ENCODE measurements at places on chromosomes 11 and 22.

- H3K4me3 ChIP-seq, result no peak overlapping the region
- DNase-seq, result no peak
- no peaks in the 10 kb centered on the region for H3K36me3 ChIP-seq
- no peaks in the 10 kb centered on the region for H3K27me3 ChIP-seq
Measured at GRCh38 chr11:78048561-78048960, 15.1 kb upstream of the THRSP start.

- no peak overlapping the region for H3K27ac ChIP-seq
- H3K4me3 ChIP-seq, result no peak overlapping the region
- no peaks in the 10 kb centered on the region for H3K27me3 ChIP-seq
Measured at GRCh38 chr22:24129263-24129651, 52.0 kb upstream of the SUSD2 start.

- H3K36me3 ChIP-seq, result no peaks in the 10 kb centered on the region
- H3K4me1 ChIP-seq, result peaks cover 4% of the 10 kb centered on the region
- no peak for DNase-seq
- no peak overlapping the region for H3K4me3 ChIP-seq
- no peaks in the 10 kb centered on the region for H3K27me3 ChIP-seq
- H3K27ac ChIP-seq, result no peak overlapping the region
Measured at GRCh38 chr11:110890995-110891394, 178.8 kb upstream of the ARHGAP20 start.

DNA sequence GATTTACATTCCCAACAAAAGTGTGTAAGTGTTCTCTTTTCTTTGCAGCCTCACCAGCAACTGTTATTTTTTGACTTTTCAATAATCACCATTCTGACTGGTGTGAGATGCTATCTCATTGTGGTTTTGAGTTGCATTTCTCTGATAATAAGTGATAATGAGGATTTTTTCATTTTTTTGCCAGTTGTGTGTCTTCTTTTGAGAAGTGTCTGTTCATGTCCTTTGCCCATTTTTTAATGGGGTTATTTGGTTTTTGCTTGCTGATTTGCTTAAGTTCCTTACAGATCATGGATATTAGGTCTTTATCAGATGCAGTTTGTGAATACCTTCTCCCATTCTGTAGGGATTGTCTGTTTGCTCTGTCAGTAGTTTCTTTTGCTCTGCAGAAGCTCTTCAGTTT, 107.7 kb downstream of the EHF start:
- H3K27me3 ChIP-seq, result no peaks in the 10 kb centered on the region
- no peaks in the 10 kb centered on the region for H3K36me3 ChIP-seq
- no peak overlapping the region for H3K27ac ChIP-seq
- H3K4me3 ChIP-seq, result no peak overlapping the region

- H3K27ac ChIP-seq, result no peak overlapping the region
- DNase-seq, result no peak
- H3K27me3 ChIP-seq, result no peaks in the 10 kb centered on the region
Measured at GRCh38 chr22:40727070-40727963, 48.0 kb downstream of the MCHR1 start.

DNA sequence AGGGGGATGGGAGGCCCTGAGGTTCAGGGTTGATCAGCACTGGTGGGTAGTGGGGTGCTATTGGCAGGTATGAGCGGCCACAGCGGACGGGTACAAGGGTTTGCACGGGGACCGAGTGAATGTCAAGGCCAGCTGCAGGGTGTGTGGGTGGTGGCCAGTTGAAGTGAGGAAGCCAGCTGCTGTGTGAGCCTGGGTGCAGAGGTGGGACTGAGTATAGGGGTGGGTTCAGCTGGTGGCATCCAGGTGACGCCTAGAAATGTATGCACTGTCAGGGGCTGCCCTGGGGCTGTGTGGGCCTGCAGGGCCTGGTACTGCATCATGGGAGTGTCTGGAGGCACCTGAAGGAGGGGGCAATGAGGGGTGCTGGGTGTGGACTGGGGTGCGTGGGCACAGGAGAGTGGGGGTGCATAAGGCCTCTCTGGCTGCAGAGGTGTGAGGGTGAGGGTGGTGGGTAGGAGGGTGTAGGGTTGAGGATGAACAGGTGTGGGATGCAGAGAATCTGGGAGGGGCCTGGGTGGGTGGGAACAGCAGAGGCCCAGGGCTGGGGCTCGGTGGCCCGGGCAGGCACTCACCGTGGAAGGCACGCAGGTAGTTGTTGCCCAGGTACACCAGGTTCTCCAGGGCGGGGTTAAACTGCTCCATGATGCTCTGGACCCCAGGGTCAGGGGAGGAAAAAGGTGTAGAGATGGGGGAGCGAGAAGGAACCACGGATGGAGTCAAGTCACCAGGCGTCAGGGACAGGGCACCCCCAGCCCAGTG, 1.7 kb downstream of the BAIAP2L2 start:
- H3K4me3 ChIP-seq, result no peak overlapping the region
- H3K27ac ChIP-seq, result no peak overlapping the region
- H3K4me1 ChIP-seq, result peaks cover 42% of the 10 kb centered on the region
- no peaks in the 10 kb centered on the region for H3K27me3 ChIP-seq
- DNase-seq, result no peak

- DNase-seq, result no peak
- no peaks in the 10 kb centered on the region for H3K4me1 ChIP-seq
- H3K4me3 ChIP-seq, result no peak overlapping the region
- no peaks in the 10 kb centered on the region for H3K27me3 ChIP-seq
- H3K36me3 ChIP-seq, result no peaks in the 10 kb centered on the region
Measured at GRCh38 chr22:44880610-44881290, 128.4 kb downstream of the ARHGAP8 start.

GRCh38 chr11:76661306-76661751, 9.2 kb downstream of the LRRC32 start:
- DNase-seq, result no peak
- H3K4me1 ChIP-seq, result peaks cover 52% of the 10 kb centered on the region
- H3K4me3 ChIP-seq, result no peak overlapping the region
- H3K27ac ChIP-seq, result no peak overlapping the region
- peaks cover 24% of the 10 kb centered on the region for H3K36me3 ChIP-seq

DNA sequence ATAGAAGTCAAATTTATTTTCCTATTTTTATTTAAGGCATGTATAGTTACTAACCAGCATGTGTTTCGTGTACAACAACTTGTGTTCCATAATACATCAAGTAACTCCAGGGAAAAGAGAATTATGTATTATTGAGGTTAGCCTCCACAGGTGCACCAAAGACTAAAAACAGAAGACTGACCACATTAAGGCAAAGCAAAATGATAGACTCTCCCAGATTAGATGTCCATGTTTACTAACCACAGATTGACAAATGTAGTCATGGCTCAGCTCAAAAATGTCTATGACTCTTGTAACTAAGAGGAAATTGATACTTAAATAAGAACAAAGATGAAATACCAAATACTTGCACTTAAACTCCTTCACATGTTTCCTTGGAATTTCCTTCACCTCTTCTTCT, 238.5 kb downstream of the METTL15 start:
- no peaks in the 10 kb centered on the region for H3K4me1 ChIP-seq
- no peak overlapping the region for H3K4me3 ChIP-seq
- no peak for DNase-seq
- H3K27ac ChIP-seq, result no peak overlapping the region
- H3K36me3 ChIP-seq, result no peaks in the 10 kb centered on the region
- H3K27me3 ChIP-seq, result no peaks in the 10 kb centered on the region

GRCh38 chr22:49721211-49721763, 106.4 kb downstream of the BRD1 start:
- H3K4me1 ChIP-seq, result no peaks in the 10 kb centered on the region
- no peak overlapping the region for H3K27ac ChIP-seq
- H3K27me3 ChIP-seq, result peaks cover 38% of the 10 kb centered on the region

DNA sequence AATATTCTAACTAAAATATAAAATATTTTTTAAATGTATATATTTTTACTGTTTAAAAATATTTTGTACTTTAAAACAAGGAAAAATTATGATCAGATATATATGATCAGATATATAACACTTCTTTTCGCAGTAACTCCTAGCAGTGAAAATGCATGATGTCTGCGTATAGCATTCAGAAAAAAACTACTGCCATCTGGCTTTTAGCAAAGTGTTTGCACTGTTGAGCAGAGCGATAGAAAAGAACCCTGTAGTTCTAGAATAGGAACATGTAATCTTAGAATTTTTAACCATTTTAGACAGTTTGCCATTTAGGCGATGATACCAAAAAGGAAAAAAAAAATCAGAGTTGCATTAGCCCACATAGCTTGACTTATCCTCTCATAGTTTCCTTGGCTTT, 370.4 kb upstream of the ANO3 start:
- no peak overlapping the region for H3K4me3 ChIP-seq
- no peaks in the 10 kb centered on the region for H3K4me1 ChIP-seq
- H3K36me3 ChIP-seq, result no peaks in the 10 kb centered on the region
- DNase-seq, result peak; percentile 41

DNA sequence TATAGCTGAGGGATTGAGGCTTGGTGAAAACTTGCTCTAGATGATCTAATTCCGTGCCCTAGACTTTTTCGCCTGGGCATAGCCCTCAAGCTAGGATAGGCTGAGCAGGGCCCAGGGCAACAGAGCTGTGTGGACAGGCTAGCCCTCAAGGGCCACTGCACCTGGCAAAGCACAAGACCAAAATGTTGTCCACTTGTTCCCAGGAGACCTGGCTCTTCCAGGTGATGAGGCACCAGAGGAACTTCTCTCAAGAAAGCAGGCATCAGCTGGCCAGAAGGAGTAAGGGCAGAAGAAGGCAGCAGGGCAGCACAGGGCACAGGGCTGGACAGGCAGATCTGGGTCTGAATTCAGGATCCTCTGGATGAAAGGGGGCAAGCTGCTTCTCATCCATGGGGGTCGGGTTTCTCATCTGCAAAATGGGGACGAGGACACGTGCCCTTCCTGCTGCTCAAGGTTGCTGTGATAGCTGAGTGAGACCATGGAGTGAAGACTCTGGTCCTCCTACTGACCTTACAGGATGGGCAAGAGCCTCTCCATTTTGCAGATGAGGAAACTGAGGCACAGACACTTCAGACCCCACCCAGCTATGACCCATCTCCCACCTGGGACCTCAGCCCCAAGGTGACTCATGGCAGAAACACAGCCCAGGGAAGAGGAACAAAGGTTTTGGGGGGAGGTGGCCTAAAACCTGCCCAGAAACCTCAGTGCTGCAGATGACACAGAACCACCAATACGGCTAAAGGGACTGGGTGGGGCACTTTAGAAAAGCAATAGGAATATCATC, 42.2 kb upstream of the PRDM11 start:
- H3K36me3 ChIP-seq, result no peaks in the 10 kb centered on the region
- H3K4me1 ChIP-seq, result peaks cover 57% of the 10 kb centered on the region
- no peak for DNase-seq
- peaks cover 5% of the 10 kb centered on the region for H3K27me3 ChIP-seq
- H3K4me3 ChIP-seq, result no peak overlapping the region

GRCh38 chr11:12884751-12885318, 124.3 kb upstream of the RASSF10 start:
- no peak overlapping the region for H3K27ac ChIP-seq
- H3K4me1 ChIP-seq, result peaks cover 9% of the 10 kb centered on the region
- no peak overlapping the region for H3K4me3 ChIP-seq
- DNase-seq, result no peak
- H3K27me3 ChIP-seq, result no peaks in the 10 kb centered on the region

- no peaks in the 10 kb centered on the region for H3K27me3 ChIP-seq
- no peak for DNase-seq
- H3K27ac ChIP-seq, result no peak overlapping the region
- H3K4me3 ChIP-seq, result no peak overlapping the region
- H3K36me3 ChIP-seq, result peaks cover 27% of the 10 kb centered on the region
Measured at GRCh38 chr11:129911298-129911697, 15.9 kb upstream of the NFRKB start.

DNA sequence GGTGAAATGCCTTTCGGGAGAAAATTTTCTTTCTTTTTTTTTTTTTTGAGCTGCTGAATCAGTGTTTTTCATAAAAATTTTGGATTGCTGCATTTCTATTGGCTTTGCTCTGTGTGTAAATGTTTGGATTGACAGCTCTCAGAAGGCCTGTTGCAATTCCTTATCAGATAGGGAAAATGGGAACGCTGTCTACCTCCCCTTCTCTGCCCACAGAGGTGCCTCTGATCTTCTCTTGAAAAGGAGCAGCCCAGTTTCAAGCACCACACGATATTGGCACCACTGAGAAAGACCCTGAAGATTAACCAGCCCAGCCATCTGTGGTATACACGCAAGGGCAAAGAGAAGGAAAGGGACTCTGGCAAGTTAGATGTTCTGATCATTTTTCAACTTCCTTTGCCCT, 1272.2 kb downstream of the LRRC4C start:
- no peak overlapping the region for H3K27ac ChIP-seq
- H3K4me3 ChIP-seq, result no peak overlapping the region
- no peaks in the 10 kb centered on the region for H3K4me1 ChIP-seq
- no peaks in the 10 kb centered on the region for H3K27me3 ChIP-seq

DNA sequence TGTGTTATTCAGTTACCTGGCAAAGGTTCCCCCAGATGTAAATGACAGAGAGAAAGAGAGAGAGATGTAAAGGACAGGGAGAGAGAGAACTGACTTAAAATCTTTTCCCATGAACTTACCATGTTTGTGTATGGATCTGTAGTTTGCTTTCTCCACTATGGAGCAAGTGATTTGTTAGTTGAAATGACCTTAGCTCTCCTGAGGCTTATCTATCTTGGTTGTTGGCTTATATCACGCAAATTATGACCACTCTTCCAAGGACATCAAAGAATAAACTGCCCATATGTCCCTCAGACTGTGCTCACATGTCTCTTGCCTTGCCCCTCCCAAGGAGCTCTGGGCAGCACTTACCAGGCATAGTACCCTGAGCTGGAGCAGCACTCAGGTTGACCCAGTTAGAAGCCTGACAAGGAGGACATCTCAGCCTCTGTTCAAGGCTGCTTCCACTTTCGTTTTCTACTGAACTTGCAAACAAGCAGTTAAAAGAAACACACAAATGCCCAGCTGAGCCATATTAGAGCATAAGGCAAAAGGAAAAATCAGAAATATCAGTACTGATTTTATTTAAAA, 95.3 kb upstream of the RCN1 start:
- DNase-seq, result no peak
- no peaks in the 10 kb centered on the region for H3K4me1 ChIP-seq
- H3K36me3 ChIP-seq, result no peaks in the 10 kb centered on the region
- H3K4me3 ChIP-seq, result no peak overlapping the region
